ENCODE measurements at places on chromosomes 11 and 22.

GRCh38 chr22:21076912-21077625 lies 31.3 kb downstream of the LRRC74B start:
- DNase-seq: no peak

- peak; percentile 8 for DNase-seq
These were observed 43.0 kb upstream of the SLC5A12 start for GRCh38 chr11:26764825-26765224.

GRCh38 chr11:65607614-65608426 lies 6.2 kb downstream of the MAP3K11 start:
- DNase-seq: no peak

DNA sequence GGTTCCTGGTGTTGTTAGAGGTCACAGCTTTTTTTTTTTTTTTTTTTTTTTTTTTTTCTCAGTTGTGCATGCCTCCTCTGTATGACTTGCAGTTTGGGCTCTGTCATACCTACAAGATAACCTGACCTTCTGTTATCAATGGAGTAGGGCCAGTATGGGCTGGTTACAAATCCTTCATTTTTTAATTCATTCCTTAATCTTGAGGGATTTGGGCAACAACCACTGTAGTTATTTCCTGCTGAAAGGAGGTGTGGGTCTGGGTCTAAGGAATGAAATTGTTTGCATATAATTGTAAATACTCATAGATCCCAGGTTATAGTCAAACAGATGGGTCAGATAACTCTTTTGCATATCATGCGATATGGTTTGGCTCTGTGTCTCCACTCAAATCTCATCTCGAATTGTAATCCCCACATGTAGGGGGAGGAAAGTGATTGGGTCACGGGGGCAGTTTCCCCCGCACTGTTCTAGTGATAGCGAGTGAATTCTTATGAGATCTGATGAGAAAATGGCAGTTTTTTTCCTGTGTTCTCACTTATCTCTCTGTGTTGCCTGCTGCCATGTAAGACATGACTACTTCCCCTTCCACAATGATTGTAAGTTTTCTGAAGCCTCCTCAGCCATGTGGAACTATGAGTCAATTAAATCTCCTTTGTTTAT lies 14.1 kb upstream of the GLYAT start:
- DNase-seq: no peak

GRCh38 chr22:35541254-35541748 lies 670 bp downstream of the RASD2 start:
- peak; percentile 43 for DNase-seq

All from small intestine (tissue), 16 donors.